ENCODE measurements at places on chromosomes 1 and 21. TPM values are rescaled to one million over a fixed set of nuclear protein-coding genes. Genes with fewer than 3 reads are reported as not detected.
A peak's percentile ranks its signal among the peaks of the same experiment; 100 is the strongest.

DNA sequence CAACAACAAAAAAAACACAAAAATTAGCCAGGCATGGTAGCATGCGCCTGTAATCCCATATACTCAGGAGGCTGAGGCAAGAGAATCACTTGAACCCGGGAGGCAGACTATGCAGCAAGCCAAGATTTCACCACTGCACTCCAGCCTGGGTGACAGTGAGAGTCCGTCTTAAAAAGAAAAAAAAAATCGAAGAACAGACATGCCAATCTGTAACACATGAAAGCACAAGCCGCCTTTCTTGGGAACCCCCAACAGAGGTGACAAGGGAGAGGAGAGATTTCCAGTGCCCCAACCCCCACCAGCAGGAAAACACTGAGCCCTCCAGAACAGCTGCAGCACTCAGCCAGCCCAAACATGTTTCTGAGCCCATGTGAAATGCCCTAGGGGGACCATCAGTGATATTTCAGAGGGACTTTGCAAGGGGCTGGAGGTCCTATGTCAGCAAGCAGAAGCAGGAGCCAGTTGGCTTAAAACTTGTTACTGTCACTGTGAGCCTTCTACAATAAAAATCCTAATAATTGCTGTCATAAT, 14.2 kb upstream of the EFNA1 start:
- H3K4me3 ChIP-seq: no peak overlapping the region
- H3K27me3 ChIP-seq: no peaks in the 10 kb centered on the region

- no peaks in the 10 kb centered on the region for H3K36me3 ChIP-seq
- no peak overlapping the region for H3K4me3 ChIP-seq
- H3K4me1 ChIP-seq: no peaks in the 10 kb centered on the region
- no peaks in the 10 kb centered on the region for H3K27me3 ChIP-seq
- peak overlapping the region; percentile 67 for H3K27ac ChIP-seq
Observed at GRCh38 chr1:212108187-212108586, 72.6 kb downstream of the DTL start.

DNA sequence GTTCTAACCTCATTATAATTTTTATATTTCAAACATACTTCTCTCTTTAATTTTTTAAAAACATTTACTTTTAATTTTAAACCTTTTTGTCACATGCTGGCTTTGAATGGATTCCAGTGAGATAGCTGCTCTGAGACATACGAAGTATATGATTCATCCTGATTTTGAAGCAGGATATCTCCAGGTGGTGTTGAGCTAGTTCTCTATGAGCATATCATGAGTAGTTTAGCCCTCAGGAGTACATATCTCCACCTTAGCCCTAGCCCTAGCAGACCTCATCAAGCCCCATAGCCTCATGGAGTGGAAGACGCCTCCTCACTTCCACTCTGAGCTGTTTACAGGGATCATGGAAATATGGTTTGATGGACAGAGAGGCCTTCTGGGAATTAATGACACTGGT, 183.2 kb upstream of the C21orf91 start:
- no peaks in the 10 kb centered on the region for H3K4me1 ChIP-seq
- H3K36me3 ChIP-seq: no peaks in the 10 kb centered on the region
- H3K4me3 ChIP-seq: no peak overlapping the region
- no peak for DNase-seq

The S100A6 gene
- 399 TPM for total RNA-seq

DNA sequence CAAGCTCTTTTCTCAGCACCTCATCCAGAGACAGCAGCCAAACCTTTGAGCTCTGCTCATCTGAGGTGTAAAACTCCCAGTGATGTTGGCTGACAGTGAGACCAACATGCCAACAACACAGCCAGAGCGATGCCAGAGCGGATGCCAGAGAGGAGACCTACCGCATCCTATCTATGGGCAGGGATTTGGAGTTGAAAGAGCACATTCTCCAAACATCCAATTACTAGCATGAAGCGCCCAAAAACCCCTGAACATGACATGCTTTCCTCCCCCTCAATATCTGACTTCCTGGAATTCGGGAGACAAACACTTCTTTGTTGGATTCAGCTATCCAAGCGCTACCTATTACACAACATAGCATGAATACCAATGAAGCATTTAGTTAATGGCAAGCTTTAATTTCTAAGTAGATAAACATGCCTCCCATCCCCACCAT, 23.1 kb upstream of the PAXBP1 start:
- H3K4me3 ChIP-seq: no peak overlapping the region
- no peaks in the 10 kb centered on the region for H3K4me1 ChIP-seq
- no peaks in the 10 kb centered on the region for H3K36me3 ChIP-seq

DNA sequence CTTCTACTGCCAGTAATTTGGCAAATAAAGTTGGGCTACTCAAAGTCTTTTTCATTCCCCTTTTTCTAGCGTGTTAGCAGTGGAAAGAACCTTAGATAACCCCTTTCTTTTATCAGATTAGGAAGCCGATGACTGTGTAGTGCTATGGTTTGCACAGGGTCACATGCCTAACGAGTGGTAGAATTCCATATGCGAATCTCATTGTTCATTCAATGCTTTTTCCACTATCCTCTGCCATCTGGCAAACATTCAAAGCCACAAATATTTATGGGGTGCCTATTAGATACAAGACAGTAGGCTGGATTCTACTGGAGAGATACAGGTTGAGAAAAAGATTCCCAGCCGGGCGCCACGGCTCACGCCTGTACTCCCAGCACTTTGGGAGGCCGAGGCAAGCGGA, 14.9 kb upstream of the IER5 start:
- no peaks in the 10 kb centered on the region for H3K27me3 ChIP-seq
- no peaks in the 10 kb centered on the region for H3K4me1 ChIP-seq
- H3K4me3 ChIP-seq: no peak overlapping the region
- no peak for DNase-seq
- H3K36me3 ChIP-seq: no peaks in the 10 kb centered on the region

The RGS13 gene
- not detected for total RNA-seq

GRCh38 chr1:78229344-78229743, 183.6 kb downstream of the GIPC2 start:
- no peaks in the 10 kb centered on the region for H3K27me3 ChIP-seq
- H3K27ac ChIP-seq: peak overlapping the region; percentile 44
- no peaks in the 10 kb centered on the region for H3K36me3 ChIP-seq
- no peak for DNase-seq
- no peaks in the 10 kb centered on the region for H3K4me1 ChIP-seq

GRCh38 chr1:35659589-35659988, 18.3 kb upstream of the PSMB2 start:
- H3K27me3 ChIP-seq: no peaks in the 10 kb centered on the region
- no peaks in the 10 kb centered on the region for H3K36me3 ChIP-seq

GRCh38 chr1:43144237-43144636, 27.9 kb downstream of the EBNA1BP2 start:
- no peak overlapping the region for H3K4me3 ChIP-seq
- H3K27me3 ChIP-seq: no peaks in the 10 kb centered on the region
- H3K36me3 ChIP-seq: no peaks in the 10 kb centered on the region
- H3K4me1 ChIP-seq: peaks cover 13% of the 10 kb centered on the region
- no peak overlapping the region for H3K27ac ChIP-seq

GRCh38 chr1:1370771-1371300, 4.2 kb downstream of the AURKAIP1 start:
- H3K27ac ChIP-seq: no peak overlapping the region
- H3K4me3 ChIP-seq: no peak overlapping the region
- peaks cover 38% of the 10 kb centered on the region for H3K4me1 ChIP-seq
- no peaks in the 10 kb centered on the region for H3K27me3 ChIP-seq

- H3K27me3 ChIP-seq: no peaks in the 10 kb centered on the region
- no peak overlapping the region for H3K4me3 ChIP-seq
- H3K36me3 ChIP-seq: no peaks in the 10 kb centered on the region
- DNase-seq: no peak
- no peaks in the 10 kb centered on the region for H3K4me1 ChIP-seq
Observed at GRCh38 chr1:174077749-174078490, 55.8 kb upstream of the RC3H1 start.

GRCh38 chr1:171226747-171227370, 21.4 kb upstream of the FMO1 start:
- no peaks in the 10 kb centered on the region for H3K4me1 ChIP-seq
- no peak overlapping the region for H3K27ac ChIP-seq
- H3K27me3 ChIP-seq: no peaks in the 10 kb centered on the region
- H3K4me3 ChIP-seq: no peak overlapping the region
- DNase-seq: no peak

The SLAMF7 gene
- 5.6 TPM for total RNA-seq

The LCA5L gene
- total RNA-seq: 2.5 TPM

- no peaks in the 10 kb centered on the region for H3K27me3 ChIP-seq
- H3K4me1 ChIP-seq: no peaks in the 10 kb centered on the region
- H3K4me3 ChIP-seq: no peak overlapping the region
- peak; percentile 25 for DNase-seq
Observed at GRCh38 chr1:198597690-198598430, 41.0 kb upstream of the PTPRC start.

The FAM167B gene
- 4.4 TPM for total RNA-seq

The CD53 gene
- total RNA-seq: 95.8 TPM

DNA sequence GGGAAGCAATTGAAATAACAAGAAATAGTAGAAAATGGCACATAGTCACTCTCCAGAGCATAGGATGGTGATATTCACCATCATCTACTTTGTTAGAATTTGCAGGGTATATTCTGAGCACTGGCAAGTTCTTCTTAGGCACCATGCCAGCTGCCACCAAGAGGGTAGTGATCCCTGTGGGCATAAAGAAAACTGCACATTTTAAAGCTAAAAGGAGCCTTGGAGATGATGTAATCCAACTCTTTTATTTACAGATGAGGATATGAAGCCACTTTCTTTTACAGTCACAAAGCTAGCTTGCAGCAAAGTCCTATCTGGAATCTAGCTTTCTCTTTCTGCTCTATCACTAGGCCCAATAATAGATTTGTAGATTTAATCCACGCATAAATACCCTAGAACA, 69.0 kb downstream of the PTGER3 start:
- no peaks in the 10 kb centered on the region for H3K36me3 ChIP-seq
- peaks cover 7% of the 10 kb centered on the region for H3K4me1 ChIP-seq
- H3K27ac ChIP-seq: no peak overlapping the region
- H3K4me3 ChIP-seq: no peak overlapping the region
- no peak for DNase-seq
- H3K27me3 ChIP-seq: no peaks in the 10 kb centered on the region

The OPRD1 gene
- not detected for total RNA-seq

GRCh38 chr1:41045740-41046139, 24.2 kb upstream of the SLFNL1 start:
- peaks cover 20% of the 10 kb centered on the region for H3K4me1 ChIP-seq
- H3K4me3 ChIP-seq: no peak overlapping the region
- H3K27ac ChIP-seq: peak overlapping the region; percentile 77
- DNase-seq: peak; percentile 68
- peaks cover 5% of the 10 kb centered on the region for H3K36me3 ChIP-seq

DNA sequence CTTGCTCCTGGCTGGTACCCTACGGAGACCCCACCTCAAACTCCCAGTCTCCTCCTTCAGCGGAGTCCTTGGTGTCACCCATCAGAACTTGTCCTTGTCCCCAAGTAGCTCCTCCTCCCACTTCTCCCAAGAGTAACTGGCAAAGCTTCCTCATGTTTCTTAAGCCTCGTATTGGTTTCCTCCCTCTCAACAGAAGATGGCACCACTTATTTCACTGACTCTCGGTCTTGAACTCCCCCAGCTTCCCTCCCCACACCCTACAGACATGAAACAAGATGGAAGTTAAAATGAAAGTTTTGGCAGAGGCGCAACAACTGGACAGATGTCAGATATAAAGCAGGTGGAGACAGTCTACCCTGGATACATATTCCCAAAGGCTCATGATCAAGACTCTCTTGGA, 13.4 kb downstream of the RAB7B start:
- DNase-seq: no peak
- H3K4me1 ChIP-seq: no peaks in the 10 kb centered on the region
- H3K36me3 ChIP-seq: no peaks in the 10 kb centered on the region
- H3K4me3 ChIP-seq: no peak overlapping the region

GRCh38 chr1:234620272-234621126, 10.5 kb upstream of the IRF2BP2 start:
- H3K36me3 ChIP-seq: no peaks in the 10 kb centered on the region
- no peaks in the 10 kb centered on the region for H3K27me3 ChIP-seq
- no peak overlapping the region for H3K4me3 ChIP-seq
- no peak for DNase-seq

The OR2L5 gene
- total RNA-seq: not detected

DNA sequence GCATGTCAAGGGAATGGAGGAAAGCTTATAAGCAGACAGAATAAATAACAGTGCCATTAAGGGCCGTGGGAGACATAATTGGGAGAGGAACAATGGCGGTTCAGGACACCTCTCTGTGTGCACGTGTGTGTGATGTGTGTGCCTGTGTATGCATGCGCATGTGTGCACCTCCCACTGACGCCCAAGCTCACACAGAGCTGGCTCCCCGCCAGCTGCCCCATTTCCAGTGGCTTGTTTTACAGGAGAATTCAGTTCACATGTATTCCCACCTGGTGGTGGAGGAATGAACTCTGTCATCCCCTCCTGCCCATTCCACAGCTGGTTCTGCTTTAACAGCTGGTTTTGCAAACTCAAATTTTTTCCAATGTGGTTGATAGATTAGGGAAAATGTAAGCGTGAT, 262.2 kb downstream of the AJAP1 start:
- H3K27ac ChIP-seq: no peak overlapping the region
- H3K4me1 ChIP-seq: no peaks in the 10 kb centered on the region
- H3K27me3 ChIP-seq: no peaks in the 10 kb centered on the region
- no peak overlapping the region for H3K4me3 ChIP-seq
- no peaks in the 10 kb centered on the region for H3K36me3 ChIP-seq

DNA sequence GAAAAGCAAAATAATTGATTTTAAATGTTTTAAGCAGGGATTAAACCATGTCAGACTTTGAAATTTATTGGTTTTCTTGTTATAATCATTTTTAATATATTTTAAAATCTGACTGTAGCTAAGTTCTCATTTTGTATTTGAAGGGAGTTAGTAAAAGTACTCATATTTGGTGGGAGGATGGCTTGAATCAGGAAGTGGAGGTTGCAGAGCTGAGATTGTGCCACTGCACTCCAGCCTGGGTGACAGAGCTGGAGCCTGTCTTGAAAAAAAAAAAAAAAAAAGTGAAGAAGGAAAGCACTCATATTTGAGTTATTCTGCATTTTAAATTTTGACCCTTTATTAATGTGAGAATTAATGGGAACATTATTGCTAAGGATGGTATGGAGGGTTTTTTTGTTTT, 106.0 kb downstream of the RABGAP1L start:
- no peak overlapping the region for H3K4me3 ChIP-seq
- H3K4me1 ChIP-seq: no peaks in the 10 kb centered on the region
- no peak overlapping the region for H3K27ac ChIP-seq
- H3K36me3 ChIP-seq: no peaks in the 10 kb centered on the region
- no peak for DNase-seq

- H3K36me3 ChIP-seq: no peaks in the 10 kb centered on the region
- H3K27ac ChIP-seq: no peak overlapping the region
- H3K4me3 ChIP-seq: no peak overlapping the region
- no peak for DNase-seq
Observed at GRCh38 chr1:17673329-17674072, 81.6 kb upstream of the ACTL8 start.

- no peak for DNase-seq
- H3K4me3 ChIP-seq: no peak overlapping the region
- no peaks in the 10 kb centered on the region for H3K27me3 ChIP-seq
- no peak overlapping the region for H3K27ac ChIP-seq
Observed at GRCh38 chr1:216739793-216740192, 16.6 kb upstream of the ESRRG start.

DNA sequence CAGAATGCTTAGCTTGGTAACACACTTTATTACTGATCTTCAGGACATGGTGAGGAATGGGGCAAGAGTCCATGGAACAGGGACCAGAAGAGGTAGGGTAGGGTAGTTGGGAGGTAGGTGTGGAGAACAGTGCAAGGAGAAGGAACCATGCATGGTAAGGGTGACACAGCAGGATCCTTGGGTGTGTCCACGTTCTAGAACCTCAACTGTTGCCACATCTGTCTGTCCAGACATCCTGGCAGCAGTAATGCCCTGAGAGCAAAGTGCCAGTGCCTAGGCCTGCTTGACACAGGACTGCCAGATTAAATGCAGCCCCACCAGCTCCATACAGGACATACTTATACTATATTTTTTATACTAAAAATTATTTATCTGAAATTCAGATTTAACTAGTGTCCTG, 13.9 kb downstream of the DMAP1 start:
- H3K36me3 ChIP-seq: peaks cover 10% of the 10 kb centered on the region
- no peak for DNase-seq
- no peak overlapping the region for H3K4me3 ChIP-seq
- peaks cover 7% of the 10 kb centered on the region for H3K4me1 ChIP-seq

All from upper lobe of left lung (tissue), 6 donors.